Sciatic nerve (tissue), 2 donors: ENCODE measurements at places on chromosomes 1 and 21.

GRCh38 chr1:72969461-72969860 is 687.1 kb upstream of the NEGR1 start:
- DNase-seq = no peak

DNA sequence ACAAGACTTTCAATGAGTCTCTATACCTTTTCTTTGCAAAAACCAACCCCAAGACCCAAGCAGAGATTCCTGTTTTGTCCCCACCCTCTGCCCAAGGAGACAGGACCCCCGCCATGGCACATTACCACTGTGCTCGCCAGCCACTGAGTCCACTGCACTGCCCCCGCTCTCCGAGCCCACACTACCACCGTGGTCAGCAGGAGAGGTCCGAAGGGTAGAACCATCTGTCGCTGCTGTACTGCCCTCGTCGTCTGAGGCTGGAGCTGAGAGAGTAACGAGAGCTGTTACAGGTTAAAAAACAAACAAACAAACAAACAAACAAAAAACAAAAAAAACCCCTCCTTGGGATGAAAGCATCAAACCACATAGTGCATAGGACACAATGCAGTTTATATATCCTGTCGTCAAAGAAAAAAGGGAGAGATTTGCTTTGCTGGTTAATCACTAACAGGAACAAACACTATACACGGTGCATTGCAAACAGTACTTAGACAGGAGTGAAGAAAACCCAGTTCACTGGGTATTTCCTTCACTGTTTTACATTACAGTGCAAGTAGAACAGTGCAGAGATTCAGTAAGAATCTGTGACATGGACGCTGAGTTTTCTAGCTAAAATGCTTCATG is 71.0 kb downstream of the UBR4 start:
- no peak for DNase-seq

DNA sequence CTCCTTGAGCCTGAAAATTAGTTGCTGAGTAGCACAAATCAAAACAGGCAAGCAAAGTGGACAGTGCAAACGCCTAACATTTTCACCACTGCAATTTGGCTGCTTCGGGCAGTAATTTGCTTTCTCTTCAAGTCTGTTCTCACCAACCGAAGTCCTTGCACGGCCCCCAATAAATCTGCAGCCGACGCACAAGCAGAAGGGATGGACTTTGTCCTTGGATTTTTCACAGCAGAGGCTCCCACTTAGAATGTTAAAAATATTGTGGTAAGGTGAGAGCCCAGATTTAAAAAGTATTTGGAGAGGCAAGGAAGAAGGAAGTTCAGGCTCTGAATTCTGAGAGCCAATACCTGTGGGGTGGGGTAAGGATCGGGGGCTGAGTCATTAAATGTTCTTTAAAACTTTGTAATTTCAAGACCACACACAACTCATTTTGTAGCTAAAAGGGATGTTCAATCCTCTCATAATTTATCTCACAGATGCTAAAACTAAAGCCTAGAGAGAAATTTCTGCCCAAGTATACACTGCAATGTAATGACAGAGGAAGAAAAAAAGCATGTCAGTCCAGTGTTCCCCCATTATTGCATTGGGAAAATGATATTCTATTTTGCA is 6.2 kb downstream of the CD247 start:
- no peak for DNase-seq

DNA sequence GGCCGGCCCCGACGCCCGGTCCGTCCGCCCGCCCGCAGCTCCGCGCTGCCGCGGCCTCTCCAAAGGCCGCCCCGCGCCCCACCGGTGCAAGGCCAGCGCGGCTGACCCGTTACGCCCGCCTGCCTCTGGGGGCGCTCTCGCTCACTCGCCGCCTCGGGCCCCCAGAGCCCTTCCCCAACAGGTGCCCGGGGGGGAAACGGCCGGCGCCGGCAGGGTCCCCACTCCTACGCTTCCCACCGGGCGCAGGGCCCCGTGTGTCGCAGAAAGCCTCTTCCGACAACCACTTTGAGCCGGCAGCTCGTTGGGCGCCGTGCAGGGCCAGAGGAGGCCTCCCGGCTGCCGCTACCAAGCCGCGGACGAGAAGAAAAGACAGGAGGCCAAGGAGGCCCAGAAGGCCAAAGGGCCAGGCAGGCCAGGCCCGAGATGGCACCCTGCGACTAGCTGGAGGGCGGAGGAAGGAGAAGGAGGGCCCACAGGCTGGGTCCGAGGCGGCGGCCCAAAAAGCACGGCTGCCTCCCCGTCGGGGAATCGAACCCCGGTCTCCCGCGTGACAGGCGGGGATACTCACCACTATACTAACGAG is 64.9 kb upstream of the FCGR2A start:
- peak; percentile 63 for DNase-seq

DNA sequence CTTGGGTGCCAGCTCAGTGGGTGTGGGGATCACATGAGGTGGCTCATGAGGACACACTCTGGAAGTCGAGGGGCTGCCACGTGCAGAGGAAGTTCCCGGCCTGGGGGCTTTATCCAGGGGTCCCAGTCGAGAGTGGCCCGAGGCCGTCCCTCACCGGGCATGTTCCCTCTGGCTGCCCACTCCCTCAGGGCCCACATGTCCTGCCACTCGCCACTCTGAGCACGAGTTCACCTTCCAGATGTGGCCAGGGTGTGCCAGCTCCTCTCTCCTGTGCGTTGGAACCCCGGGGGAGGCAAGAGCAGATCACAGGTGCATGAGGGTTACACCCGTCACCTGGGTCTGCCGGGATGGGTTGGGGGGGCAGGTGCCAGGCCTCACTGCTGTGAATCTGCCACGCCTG is 14.6 kb downstream of the TMEM201 start:
- no peak for DNase-seq

GRCh38 chr1:45325851-45326506 is 716 bp upstream of the HPDL start:
- no peak for DNase-seq

- DNase-seq = no peak
Measured at GRCh38 chr1:94698759-94699502, 121.2 kb upstream of the SLC44A3 start.

- no peak for DNase-seq
Measured at GRCh38 chr1:59356627-59357026, 59.7 kb downstream of the FGGY start.

DNA sequence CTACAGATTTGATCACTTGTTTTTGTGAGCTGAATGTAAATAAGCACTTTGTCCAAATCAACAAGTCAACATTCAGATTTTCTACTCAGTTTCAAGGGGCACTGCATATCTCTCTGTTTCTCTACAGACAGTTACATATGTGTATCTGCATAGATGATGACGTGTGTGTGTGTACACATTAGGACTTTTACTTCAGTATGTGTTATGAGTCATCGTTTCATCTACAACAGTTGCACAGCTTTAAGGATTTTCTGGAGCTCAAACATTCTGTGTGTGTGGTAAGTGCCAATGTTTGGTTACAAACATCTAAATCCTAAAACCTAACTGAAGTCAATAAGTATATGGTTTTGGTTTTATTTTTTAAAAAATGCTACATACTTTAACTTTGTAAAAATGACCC is 494.5 kb upstream of the PBX1 start:
- no peak for DNase-seq

GRCh38 chr1:223776075-223776814 is 63.9 kb downstream of the CAPN2 start:
- DNase-seq = no peak

- DNase-seq = no peak
Measured at GRCh38 chr1:84376000-84376910, 22.0 kb upstream of the DNASE2B start.

GRCh38 chr1:32052887-32053286 is 19.9 kb upstream of the TMEM39B start:
- DNase-seq = no peak

GRCh38 chr1:219071209-219071608 is 102.5 kb upstream of the LYPLAL1 start:
- DNase-seq = no peak

GRCh38 chr1:2981981-2982614 is 39.2 kb upstream of the ACTRT2 start:
- DNase-seq = peak; percentile 48

DNA sequence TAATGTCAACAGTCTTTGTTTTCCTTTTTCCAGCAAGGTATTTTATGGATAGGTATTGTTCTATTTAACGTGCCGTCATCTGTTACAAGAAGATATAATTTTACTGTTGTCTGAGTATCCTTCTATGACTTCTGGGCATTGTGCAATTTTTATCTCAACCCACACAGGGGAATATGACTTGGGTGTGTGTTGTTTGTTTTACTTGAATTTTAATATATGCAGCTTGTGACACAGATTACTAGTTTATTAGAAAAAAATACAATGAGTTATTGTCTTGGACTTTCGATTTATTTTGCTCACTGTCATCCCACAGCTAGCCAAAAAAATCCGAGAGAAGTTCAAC is 111.9 kb downstream of the CACHD1 start:
- DNase-seq = no peak

GRCh38 chr1:179228783-179229213 is 679 bp downstream of the ABL2 start:
- peak; percentile 73 for DNase-seq

- no peak for DNase-seq
Measured at GRCh38 chr1:151255381-151255780, 847 bp downstream of the PSMD4 start.

DNA sequence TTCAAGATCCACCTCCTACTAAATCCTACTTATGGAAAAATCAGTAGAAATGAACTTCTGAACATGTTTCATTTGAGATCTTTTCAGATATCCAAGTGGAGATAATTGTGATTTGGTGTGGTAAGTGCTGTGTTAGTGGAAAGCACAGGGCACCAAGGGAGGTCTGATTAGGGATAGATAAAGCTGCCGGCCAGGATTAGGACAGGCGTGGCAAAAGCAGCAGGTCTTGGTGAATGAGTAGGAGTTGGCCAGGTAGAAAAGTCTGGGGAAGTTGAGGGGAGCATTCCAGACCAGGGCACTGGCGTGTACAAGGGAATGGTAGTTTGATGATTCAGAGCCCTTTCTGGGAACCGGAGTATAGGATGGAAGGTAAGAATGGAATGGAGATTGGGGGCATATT is 47.8 kb downstream of the AZIN2 start:
- DNase-seq = no peak

GRCh38 chr1:7592120-7592798 is 178.8 kb upstream of the VAMP3 start:
- peak; percentile 42 for DNase-seq

- no peak for DNase-seq
Measured at GRCh38 chr1:6094801-6095505, 49.3 kb downstream of the KCNAB2 start.

DNA sequence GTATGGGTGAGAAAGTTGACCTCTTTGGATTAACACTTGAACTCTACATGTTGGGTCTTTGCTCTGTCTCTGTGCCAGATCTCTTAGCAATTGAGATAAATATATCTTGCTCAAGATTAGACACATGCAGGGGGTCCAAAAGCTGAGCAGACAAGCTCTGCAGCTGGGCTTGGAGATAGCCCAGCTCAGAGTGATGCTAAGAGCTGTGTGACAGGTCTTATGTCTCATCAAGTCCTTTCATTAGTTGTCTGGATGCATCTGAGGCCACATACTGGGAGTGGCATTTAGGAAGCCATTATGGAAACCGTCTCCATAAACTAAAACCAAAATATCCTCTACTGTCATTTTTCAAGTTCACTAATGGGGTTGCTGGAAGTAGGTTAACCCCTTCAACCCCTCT is 289.4 kb upstream of the DUSP10 start:
- DNase-seq = no peak

DNA sequence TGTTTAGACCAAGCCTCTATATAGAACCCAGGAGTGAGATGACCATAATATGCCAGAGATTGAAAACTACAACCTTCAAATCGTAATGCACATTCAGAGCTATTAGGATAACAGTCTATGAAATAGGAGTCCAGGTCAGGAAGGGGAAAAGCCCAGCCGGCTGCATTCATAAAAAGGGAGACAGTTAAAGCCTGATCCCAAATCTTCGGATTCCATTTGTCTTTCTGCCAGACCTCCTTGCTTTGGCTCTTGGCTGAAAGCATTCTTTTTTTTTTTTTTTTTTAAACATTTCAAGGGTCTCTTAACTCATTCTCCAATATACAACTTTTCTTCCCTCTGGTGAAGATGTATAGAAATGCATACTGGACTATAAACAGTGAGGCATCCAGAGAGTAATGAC is 81.1 kb downstream of the NTPCR start:
- no peak for DNase-seq

DNA sequence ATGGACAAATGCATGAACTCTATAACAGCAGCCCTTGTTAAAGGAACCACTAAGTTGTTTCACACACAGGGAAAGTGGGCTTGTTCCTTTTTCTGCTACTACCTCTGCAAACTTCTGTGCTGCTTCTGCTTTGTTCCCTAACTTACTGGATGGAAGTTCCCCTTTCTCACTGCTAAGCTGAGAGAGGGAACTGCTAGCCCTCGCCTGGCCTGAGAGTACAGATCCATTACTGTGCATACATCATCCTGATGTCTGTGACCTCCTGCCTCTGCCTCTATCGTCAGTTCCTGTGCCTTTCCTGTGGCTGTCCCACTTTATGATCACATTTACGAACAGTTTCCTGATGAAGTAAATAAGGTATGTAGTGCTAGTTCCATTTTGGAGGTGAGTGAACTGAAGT is 3.5 kb downstream of the GNAT2 start:
- no peak for DNase-seq

GRCh38 chr1:52182874-52183400 is 41.0 kb downstream of the ZFYVE9 start:
- DNase-seq = no peak
